ENCODE measurements at places on chromosomes 4 and X.

DNA sequence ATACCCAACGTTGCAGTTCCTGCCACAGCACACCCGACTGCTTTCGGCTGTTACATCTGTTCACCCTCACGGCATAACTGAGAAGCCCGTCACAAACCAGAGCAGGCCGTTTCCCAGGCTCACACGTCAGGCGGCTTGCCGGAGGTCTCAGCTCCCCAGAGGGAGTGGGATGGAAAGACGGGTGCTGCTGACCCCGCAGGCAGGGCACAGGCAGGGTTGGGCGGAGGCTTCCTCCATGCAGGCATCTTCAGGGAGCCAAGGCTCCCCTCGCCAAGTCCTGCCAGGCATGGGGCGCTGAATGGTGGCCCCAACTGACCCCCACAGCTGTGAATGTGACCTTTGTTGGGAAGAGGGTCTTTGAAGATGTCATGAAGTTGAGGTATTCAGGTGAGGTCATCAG is 57.5 kb downstream of the ACOX3 start:
- DNase-seq, result no peak

- DNase-seq, result no peak
Measured at GRCh38 chrX:21305799-21306336, 68.3 kb upstream of the CNKSR2 start.

DNA sequence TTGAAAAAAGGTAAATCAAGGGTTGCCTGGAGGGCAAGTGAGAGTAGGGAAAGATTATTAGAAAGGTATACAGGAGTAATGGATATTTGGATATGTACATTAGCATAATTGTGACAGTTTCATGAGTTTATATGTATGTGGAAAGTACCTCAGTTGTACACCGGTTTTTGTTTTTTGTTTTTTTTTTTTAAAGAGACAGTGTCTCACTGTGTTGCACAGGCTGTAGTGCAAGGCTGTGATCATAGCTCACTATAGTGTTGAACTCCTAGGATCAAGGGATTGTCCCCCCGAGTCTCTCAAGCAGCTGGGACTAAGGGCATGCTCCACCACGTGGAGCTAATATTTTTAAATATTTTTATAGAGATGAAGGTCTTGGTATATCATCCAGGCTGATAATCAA is 15.3 kb upstream of the HPGD start:
- DNase-seq, result no peak

DNA sequence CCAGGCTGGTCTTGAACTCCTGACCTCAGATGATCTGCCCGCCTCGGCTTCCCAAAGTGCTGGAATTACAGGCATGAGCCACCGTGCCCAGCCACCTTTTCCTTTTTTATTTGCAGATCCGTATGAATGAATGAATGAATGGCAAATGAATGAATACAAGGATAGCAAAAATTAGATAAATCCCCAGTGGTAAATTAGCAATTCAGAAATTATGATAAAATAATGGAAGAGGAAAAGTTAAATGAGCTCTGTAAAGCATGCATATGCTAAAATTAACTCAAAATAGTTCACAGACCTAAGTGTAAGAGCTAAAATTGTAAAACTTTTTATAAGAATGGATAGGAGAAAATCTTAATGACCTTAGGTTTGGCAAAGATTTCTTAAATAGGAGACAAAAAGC is 49.8 kb downstream of the SH3KBP1 start:
- DNase-seq, result no peak

GRCh38 chr4:55725057-55725456 is 89.0 kb upstream of the NMU start:
- no peak for DNase-seq

Data from CD4-positive, alpha-beta T cell treated with Interleukin-12 subunit alpha and Interleukin-12 subunit beta, for 1 hour (primary cell).